ENCODE measurements at places on chromosomes 4 and X.

DNA sequence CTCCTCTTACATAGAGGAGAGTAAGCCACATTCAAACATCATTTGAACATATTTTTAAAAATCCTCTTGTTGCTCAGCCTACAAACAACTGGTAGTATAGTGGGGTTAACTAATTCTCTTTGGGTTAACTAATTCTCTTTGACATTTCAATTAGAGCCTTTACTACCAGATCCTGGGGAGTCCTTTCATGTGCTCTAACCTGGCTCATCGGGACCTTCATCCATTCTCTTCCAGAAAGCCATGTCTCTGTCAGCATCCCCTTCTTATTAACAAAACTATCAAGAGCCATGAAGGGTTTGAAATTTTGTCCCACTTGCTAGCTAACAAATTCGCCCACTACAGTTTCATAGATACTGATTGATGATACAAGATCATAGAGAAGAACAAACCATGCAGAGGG lies 349.8 kb upstream of the PABPC4L start:
- no peak for DNase-seq

DNA sequence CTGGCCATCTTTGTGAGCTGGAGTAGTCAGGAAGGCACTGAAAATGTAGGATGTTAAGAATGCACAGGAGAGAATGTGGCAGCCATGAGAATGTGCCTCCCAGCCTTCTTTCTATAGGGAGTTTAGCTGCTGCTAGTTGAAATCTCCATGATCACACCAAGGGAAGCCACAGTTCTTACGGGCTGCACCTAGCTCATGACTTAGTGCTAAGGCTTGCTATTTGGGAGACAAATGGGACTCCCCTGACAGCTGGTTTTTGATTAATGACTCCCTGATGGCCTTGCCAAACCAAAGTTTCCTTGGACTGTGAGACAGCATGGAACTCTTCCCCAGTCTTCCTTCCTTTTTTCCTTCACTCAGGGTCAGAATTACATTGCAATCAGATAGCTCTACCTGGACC lies 9.2 kb downstream of the CTSO start:
- no peak for DNase-seq

DNA sequence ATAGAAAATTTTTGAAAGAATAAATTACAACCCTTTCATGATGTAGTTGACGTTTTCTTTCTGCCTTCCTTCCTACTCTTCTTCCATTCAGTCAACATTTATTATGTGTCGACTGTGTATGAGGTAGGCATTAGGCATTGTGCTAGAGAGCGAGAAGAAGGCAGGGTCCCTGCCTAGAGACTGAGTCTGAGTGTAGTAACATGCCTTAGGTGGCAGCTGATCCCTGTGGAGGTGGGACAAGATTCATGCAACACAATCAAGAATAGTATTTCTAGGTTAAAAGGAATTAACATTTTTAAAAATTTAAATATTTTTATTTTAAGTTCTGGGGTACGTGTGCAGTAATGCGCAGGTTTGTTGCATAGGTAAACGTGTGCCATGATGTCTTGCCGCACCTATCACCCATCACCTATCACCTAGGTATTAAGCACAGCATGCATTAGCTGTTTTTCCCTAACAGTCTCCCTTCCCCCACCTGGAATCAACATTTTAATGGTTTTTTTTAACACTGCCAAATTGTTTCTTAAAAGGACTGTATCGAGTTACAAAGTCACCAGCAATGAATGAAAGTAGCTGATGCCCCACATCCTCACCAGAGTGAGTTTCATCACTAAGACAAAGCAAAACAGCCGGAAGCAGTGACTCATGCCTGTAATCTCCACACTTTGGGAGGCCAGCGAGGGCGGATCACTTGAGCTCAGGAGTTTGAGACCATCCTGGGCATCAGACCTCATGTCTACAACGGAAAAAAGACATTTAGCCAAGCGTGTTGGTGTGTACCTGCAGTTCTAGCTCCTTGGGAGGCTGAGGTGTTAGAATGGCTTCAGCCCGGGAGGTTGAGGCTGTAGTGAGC lies 84.0 kb downstream of the WWC2 start:
- DNase-seq = peak; percentile 97

- peak; percentile 3 for DNase-seq
Measured at GRCh38 chr4:186485561-186486062, 69.8 kb downstream of the MTNR1A start.

- peak; percentile 62 for DNase-seq
Measured at GRCh38 chr4:56630876-56631666, 50.0 kb downstream of the HOPX start.
